Stimulated activated CD4-positive, alpha-beta T cell treated with anti-CD3 and anti-CD28 coated beads, Interleukin-1b, Interleukin-23, amount 100 ng/mL, for 1 hour (primary cell): ENCODE measurements at places on chromosomes 5 and 9.

DNA sequence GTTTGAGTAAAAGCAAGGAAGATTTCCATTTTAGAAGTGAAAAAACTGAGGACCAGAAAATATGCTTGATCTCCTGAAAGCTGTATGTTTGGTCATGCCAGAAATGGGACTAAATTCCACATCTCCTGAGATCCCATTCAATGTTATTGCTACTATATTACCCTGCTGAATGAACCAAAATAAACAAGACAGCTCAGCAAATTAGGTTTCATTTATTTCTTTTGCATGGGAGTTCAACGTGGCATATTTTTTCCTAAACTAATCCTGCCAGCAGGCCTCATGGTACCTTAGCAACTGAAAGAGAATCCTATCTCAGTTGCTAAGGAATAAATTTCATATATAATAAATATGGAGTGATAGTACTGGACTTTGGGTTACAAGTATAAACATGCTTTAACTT is 101.7 kb downstream of the ADAMTSL1 start:
- DNase-seq, result no peak

GRCh38 chr5:136675769-136676168 is 310.4 kb upstream of the TRPC7 start:
- no peak for DNase-seq

DNA sequence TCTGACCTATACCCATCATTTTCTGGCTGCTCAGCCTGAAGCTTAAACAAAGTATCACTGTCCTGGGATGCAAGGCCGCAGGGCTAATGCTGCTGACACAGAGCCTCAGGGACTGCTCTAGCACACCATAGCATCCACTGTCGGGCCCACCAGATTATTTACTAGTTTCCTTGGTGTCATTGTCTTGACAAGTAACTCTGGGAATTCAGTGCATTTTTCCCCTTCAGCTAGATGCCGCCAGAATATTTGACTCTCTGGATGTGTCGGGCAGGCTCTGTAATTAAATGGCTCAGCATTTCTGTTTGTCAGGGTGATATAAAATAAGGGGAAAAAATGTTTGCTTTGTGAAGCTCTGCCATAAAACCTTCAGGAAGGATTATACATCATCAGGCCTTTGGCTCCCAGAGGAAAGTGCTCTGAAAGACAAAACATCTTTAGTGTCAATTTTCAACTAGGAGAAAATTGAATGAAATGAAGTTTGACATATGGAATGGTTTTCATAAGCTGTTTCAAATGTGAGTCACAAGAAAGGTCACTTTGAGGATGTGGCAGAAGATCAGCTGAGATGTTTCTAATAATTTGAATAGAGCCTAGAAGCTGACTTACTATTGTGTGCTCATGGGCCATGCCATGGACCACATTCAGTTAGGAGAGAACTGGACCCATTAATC is 350.1 kb downstream of the TMEM232 start:
- DNase-seq, result no peak

GRCh38 chr9:257957-258356 is 43.3 kb downstream of the DOCK8 start:
- no peak for DNase-seq

DNA sequence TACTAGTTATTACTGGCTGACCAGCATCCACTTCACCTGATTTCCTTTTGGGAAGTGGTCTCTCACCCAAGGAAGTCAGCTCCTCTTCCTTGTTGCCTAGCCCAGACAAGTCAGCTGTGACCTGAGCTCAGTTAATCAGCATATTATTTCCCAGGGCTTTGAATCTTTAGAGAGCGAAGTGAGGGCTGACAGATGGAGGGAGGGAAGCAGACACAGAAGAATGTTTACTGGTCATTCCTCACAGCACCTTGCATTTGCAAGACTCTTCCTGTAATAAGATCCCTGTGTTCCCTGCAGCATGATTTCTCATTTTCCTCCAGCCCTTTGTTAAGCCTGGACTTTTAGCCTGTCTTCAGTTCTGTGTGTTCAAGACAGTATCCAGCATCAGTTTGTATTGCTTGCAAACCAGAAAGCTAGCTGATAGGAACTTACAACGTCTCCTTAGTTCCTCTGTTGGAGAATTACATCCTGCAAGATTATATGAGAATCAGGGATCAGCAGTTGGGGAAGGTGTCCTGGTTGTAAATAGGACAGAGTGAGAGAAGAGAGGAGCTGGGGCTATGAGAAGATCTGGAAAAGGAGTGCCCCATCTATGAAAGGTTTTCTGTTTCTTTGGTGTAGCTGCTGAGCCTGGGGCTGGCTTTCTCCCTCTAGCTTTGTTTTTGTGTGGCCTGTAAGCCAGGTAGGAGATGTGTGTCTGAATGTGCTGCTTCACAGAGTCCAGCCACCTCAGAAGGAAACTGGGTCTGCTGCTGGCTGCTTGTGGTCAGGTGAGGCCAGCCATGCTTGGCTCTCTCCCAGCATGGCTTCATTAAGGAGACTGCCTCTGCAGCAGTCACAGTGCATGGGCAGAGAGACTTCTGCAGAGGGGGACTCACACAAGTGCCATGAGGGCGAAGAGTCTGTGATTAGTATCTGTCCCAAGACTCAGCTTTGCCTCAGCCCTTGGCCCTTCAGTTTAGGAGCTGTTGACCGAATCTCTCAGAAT is 50.3 kb downstream of the MAN2A1 start:
- DNase-seq, result no peak

GRCh38 chr9:98954244-98954610 is 10.5 kb downstream of the COL15A1 start:
- DNase-seq, result no peak

GRCh38 chr9:113566016-113566711 is 102.6 kb downstream of the RGS3 start:
- no peak for DNase-seq

DNA sequence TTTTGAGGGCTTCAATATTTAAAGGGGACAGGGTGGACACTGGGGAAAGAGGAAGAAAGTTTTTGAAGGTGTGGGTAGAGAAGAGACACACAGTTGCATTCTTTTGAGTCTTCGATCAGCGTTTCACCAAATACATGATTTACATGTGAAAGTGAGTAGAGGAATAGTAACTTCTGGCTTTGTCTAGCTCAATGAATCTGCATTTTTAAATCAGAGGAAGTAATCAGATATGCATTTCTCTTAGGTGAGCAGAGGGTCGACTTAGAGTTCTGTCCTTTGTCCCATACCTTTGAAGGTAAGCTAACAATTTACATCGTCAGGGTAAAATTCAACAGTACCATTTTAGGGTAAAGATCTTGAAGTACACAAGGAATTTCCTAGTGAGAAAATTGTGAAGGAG is 406.4 kb upstream of the ZNF462 start:
- DNase-seq, result no peak

GRCh38 chr5:63055421-63055820 is 476.8 kb downstream of the LRRC70 start:
- DNase-seq, result no peak

GRCh38 chr9:22037954-22038690 is 29.0 kb upstream of the CDKN2B start:
- no peak for DNase-seq

DNA sequence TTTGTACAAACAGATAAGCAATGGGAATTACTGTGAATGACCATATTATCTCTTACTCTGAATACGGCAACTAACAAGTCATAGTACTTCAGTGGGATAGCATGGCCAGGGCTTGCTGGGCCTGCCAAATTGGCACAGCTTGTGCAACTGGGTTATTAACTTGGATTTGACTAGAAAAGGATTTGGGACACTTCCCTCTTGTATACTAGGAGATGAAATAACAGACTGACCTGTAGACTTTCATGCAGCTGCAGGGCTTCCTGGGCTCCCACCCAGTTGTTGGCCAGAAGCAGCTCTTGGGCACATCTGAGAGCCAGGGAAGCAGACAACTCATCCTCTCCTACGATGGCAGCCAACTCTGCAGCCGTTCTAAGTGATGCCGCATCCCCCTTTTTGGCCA is 39.8 kb downstream of the CNOT8 start:
- DNase-seq, result no peak

GRCh38 chr9:69299826-69300225 is 25.2 kb upstream of the ENTREP1 start:
- DNase-seq, result no peak

DNA sequence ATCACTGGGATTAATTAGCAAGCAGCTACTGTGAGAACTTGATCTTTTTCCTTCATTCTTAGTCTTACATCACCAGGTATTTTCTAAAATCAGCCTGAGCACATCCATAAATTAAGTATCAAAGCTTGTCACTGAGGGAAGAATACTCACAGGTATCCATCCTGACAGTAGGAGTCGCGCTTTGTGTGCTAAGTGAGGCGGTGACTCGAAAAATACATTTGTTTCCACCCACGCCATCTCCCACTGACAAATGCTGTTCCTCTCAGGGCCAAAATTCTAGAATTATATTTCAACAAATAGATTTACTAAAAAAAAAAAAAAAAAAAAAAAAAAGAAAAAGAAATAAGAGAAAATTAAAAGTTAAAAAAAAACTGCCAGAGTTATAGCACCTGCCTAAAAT is 34.1 kb upstream of the GABRB2 start:
- no peak for DNase-seq

DNA sequence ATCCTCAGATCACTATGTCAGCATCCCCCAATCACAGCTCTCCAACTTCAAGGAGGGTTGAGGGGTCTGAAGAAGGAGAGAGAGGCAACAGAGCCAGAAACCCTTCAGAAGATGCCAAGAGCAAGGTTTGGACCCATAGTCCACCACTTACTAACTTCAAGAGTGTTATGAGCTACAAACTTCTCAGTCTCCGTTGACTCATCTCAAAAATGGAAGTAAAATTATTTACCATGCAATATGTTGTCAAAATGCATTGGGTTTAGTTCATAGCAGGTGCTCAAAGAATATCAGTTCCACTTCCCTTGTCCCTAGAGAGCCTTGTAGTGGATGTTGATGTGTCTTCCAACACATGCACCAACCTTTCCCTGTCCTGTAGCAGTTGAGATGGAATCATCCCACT is 116.0 kb downstream of the KCNIP1 start:
- DNase-seq, result no peak

DNA sequence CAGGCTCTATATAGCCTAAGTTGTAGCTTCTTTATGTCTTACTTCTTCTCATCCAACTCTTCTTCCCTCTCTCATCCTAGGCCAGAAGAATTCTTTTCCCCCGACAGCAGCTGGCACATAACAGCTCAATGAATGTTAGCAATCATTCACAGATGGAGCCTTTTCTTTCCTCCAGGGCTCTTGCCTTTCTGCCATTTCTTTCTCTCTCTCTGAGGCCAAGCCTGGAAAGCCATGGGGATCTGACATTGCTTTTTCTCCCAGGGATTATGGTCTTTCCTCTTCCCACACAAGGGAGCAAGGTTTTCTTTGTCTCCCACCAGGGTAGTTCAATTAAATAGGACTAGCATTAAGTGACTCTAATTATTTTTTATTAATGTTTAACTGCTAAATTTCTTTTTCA is 20.5 kb downstream of the SMIM15 start:
- no peak for DNase-seq

- DNase-seq, result no peak
Observed at GRCh38 chr5:130893006-130893405, 272.1 kb downstream of the HINT1 start.

GRCh38 chr5:159566832-159567231 is 236.5 kb upstream of the IL12B start:
- no peak for DNase-seq

DNA sequence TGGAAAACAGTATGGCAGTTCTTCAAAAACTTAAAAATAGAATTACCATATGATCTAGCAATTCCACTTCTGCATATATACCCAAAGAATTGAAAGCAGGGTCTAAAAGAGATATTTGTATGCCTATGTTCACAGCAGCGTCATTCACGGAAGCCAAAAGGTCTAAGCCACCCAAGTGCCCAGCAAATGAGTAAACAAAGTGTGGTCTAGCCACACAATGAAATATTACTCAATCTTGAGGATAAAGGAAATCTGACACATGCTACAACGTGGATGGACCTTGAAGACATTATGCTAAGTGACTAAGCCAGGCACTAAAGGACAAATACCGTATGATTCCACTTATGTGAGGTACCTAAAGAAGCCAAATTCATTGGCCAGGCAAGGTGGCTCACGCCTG is 11.1 kb upstream of the MED27 start:
- no peak for DNase-seq

- no peak for DNase-seq
Observed at GRCh38 chr5:115575167-115576070, 26.9 kb downstream of the TICAM2 start.

- no peak for DNase-seq
Observed at GRCh38 chr5:33745101-33745770, 146.6 kb downstream of the ADAMTS12 start.

DNA sequence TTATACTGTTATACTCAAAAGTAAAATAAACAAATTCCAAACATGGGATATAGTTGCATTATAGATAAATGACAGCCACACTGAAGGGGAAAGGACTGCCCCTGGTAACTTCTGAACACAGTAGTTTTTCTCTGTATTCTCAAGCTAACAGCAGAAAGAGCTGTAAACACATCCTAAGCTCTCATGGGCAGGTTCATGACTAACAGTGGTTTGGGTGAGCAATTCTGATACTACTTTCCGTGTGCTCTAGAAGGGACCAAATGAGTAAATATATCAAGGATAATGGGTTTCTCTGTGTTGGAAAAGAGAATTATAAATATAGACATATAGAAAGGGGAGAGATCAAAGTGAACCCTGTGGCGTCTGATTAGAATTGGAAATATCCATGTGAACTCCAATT is 2.2 kb upstream of the LCN6 start:
- DNase-seq, result no peak

DNA sequence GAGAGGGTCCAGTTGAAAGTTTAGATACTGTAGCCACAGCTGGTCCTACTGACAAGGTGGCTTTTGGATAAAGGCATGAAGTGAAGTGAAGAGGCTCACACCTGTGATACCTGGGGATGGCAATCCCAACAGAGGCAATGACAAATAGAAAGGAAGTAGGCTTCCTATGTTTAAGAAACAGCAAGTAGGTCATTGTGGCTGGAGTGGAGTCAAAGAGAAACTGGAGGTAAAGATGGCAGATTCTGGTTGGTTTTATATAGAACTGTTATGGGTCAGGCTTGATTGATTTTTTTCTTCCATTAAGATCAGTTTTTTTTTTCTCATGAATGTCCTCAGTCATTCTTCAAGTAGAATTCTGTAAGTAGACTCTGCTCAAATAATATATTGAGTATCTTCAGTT is 79.5 kb downstream of the ANXA1 start:
- DNase-seq, result no peak

GRCh38 chr9:16460696-16461095 is 409.8 kb downstream of the BNC2 start:
- DNase-seq, result no peak

- no peak for DNase-seq
Observed at GRCh38 chr5:4232084-4232483, 636.5 kb downstream of the IRX1 start.

DNA sequence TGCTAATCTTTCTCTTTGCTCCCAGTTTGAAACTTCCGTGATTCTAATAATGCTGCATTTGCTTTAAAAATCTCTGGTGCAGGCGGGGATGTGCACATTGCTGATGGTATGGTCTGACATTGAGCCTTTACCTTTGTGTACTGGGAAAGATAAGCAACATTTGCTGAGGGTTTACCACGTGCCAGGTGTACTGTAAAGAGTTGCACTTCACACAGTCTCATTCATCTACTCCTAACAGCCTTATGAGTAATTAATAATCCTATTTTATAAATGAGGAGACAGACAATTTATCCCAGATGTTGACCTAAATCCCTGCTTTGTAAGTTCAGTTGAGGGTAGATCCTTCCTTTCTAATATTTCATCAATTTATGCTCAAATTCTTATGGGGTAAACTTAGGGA is 726 bp upstream of the ADGRV1 start:
- DNase-seq, result no peak
